Chondrocyte (in vitro differentiated cells): ENCODE measurements at places on chromosomes 1 and 21. TPM values are rescaled to one million over a fixed set of nuclear protein-coding genes. Genes with fewer than 3 reads are reported as not detected.

DNA sequence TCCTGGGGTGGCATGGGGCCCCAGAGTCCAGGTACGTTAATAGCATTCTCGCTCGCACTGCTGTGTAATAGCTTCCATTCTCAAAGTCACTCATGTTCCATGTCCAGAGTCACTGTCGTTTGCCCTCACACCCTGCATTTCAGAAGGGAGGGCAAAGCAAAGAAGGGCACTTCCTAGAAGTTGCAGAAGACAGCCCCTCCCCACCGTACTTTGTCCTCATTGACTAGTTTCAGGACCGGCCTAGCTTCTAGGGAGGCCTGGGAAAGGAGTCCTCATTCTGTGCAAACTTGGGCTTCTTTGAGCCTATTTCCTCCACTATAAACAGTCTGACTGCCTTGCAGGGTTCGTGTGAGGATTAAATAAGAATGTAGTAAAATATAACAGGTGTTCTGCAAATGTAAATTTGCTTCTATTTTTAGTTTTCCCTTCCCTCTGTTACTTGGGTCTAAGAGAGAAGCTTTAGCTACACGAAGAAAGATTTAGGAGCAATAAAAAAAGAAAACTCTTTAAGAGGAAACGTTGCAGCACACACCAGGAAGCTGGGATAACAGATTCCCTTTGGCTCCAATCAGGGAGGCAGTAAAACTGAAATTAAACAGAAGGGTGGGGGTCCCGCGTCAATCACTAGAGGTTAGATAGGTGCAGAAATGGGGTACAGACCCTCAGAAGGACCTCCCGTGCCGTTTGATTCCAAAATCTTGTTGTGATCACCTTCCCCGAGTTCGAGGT lies 40.1 kb downstream of the ACTL8 start:
- no peak for DNase-seq

- DNase-seq, result peak; percentile 90
Measured at GRCh38 chr1:111990878-111991718, 1.6 kb upstream of the KCND3 start.

DNA sequence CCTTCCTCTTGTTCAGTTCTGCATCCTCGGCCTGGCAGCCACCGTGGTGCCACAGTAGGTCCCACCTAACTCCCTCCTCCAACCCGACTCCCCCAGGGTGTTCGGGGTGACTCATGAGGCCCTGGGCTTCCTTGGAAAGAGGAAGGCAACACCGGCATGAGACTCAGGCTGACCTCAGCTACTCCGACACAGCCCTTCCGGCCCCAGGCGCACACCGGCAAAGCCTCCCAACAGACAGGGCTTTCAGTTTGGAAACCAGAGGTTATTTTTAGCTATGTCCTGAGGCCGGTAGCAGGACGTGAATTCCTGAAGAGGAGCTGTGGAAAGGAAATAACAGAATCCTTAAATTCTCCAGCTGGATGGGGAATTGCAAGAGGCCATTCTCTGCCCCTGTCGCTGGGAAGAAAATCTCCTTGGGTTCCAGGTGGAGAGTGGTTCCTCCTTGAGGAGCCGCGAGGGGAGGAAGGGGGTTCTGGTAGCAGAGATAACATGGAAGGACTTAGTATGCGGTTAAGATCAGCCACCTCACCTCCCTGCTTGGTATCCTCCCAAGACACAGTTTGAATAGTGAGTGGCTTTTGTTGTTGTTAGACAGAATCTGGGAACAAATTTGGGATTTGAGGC lies 24.4 kb downstream of the PLXNA2 start:
- DNase-seq, result no peak

- DNase-seq, result peak; percentile 79
Measured at GRCh38 chr1:55050283-55050682, 10.9 kb downstream of the PCSK9 start.

DNA sequence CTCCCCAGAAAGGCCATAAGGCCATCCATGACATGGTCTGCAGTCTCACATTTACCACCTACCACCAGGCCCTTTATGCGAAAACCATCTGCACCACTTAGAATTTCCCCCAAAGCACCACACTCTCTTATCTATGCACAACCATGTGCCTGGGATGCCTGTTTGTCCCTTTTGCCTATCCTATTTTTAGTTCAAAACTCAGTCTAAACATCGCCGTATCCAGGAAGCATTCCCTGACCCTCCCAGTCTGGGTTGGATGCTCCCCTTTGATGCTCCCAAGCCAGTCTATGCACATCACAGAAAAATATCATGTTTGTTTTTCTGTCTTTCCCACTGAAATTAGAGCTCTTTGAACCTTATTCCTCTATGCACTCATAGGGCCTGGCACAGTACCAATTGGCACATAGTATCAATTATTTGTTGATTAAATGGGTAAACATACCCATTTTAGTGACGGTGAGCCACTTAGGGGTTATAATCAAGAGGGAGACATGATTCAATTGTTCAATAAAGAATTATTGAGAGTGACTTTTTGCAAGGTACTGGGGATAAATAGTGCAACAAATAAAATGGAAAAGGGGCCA lies 6.7 kb downstream of the MPL start:
- DNase-seq, result no peak

GRCh38 chr1:150477733-150478132 lies 9.5 kb upstream of the TARS2 start:
- no peak for DNase-seq

DNA sequence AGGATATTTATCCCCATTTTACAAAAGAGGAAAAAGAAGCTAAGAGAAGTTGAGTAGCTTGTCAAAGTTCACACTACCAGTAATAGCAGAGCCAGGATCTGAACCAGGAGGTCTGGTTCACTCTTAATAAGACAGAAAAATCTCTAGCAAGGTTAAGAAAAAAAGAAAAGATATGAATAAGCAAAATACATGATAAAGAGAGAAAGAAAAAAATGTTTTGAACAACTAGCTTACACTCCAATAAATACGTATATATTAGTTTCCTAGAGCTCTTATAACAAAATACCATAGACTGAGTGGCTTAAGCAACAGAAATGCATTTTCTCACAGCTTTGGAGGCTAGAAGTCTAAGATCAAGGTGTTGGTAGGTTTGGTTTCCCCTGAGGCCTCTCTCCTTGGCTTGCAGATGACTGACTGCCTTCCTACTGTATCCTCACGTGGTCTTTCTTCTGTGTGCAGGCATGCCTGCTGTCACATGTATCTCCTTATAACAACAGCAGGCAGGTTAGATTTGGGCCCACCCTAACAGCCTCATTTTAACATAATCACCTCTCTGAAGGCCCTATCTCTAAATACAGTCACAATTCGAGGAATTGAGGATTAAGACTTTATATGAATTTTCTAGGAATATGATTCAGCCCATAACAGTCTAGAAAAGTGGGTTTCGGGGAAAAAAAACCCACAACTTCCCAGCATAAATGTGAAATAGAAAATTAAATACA lies 60.4 kb downstream of the LEPR start:
- DNase-seq, result no peak

GRCh38 chr1:162276493-162276892 lies 100.2 kb downstream of the SPATA46 start:
- DNase-seq, result no peak

GRCh38 chr1:40039245-40039756 lies 1.2 kb upstream of the CAP1 start:
- DNase-seq, result no peak

- DNase-seq, result no peak
Measured at GRCh38 chr1:44010935-44011471, 19.6 kb downstream of the CCDC24 start.

DNA sequence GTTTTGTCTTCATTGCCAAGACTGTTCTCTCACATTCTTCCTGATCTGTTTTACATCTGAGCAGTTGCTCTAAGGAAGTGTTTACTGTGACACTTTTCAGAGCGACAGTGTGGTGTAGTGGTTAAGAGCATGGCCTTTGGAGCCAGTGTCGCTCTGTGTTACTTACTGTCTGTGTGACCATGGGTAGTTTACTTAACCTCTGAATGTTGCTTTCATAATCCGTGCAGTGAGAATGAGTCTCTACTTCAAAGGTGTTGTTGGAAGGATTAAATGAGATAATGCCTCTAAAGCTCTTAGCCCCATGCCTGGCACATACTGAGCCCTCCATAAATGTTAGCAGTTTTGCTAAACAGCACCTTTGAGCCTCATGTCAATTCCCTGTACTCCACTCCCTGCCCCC lies 35.9 kb upstream of the ZFP69B start:
- no peak for DNase-seq

- DNase-seq, result no peak
Measured at GRCh38 chr21:29436143-29436542, 137.4 kb downstream of the BACH1 start.

DNA sequence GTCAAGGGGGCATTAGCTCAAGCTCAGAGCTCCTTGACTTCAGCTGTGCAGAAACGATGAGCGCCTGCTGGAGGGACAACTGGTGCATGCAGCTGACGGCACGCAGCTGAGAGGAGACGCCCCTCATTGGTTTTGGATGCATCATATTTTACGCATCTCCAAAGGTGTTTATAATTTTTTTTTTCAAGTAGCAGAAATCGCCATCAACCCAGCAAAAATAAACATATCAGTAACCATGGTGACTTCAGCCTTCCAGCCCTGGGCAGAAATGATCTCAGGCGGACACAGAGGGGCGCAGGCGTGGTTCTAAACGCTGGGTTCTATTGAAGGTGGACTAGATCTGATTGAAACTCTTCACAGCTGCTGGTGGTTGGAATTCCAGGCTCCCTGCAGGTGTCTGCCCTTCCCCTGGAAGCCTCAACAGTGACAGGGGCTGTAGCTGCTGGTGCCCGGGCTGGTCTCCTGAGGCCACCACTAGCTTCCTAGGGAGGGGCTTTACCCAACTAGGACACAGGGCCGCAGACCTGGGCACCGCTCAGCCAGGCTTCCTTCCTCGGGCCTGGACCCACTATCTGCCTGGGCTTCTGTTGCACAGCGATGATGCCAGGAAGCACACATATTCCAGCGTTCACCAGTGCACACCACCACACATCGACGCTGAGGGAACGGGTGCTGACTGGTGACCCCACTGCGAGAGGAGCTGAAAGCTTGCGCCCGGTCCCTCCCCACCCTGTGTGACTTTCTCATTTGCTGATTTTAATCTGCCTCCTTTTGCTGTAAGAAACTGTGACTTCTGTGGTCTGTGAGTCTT lies 63.7 kb upstream of the ABCG1 start:
- DNase-seq, result no peak

- DNase-seq, result no peak
Measured at GRCh38 chr1:64692911-64693310, 52.0 kb upstream of the RAVER2 start.

- no peak for DNase-seq
Measured at GRCh38 chr1:113786069-113786468, 26.2 kb downstream of the RSBN1 start.

- DNase-seq, result no peak
Measured at GRCh38 chr21:35232545-35233176, 183.6 kb upstream of the RUNX1 start.

DNA sequence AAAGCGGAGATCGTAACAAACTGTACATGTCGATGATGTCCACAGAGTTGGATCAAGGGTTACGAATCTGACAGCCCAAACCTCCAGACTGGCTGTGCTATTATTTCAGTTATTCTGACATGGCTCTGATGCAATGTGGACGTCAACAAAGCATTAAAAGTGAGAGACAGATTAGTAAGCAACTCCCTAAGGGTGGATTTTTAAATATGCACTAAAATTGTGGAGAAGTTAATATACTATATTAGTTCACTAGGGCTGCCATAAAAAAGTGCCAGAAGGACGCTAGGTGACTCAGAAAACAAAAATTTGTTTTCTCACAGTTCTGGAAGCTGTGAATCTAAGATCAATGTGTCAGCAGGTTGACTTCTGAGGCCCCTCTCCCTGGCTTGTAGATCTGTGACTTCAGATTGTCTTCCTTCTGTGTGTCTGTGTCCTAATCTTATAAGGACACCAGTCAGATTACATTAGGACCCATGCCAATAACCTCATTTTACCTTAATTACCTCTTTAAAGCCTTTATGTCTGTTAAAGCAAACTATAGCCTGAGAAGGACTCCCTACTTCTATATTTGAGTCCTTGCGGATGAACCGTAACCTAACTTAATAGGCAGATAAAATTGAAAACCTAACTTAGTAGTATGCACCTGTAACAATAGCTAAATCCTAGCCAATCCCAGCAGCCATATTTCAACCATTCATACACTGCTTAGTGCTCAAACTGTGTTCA lies 66.0 kb upstream of the BACH1 start:
- no peak for DNase-seq

DNA sequence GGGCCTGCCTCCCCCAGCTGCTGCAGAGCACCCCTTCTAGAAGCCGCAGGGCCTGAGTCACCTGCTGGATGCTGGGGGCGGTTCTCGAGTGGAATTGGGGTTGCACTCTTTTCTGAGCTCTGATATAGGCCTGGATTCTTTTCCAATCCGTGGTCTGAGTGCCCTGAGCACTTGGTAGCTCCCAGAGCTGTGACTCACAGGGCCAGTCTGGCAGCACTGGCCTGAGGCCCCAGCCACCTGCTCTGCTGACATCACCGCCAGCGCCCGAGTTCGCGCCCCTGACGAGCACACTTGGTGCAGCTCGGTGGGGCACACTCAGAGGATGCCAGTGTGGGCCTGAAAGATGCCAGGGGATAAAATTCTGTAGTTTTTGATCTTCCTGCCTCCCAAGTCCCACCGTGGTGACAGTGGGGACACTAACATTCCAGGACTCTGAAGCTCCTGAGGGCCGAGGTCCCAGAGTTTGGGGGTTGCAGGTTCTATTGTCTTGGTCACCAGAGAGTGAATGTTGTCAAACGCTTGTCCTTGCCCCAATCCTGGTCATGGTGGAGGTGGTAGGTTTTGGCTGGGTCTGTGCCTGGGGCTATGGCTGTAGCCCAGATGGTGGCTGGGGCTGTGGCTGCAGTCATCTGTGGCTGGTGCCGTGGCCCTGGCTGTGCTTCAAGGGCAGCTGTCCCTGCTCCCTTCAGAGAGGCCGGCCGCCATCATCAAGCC lies 74.6 kb downstream of the OBSCN start:
- no peak for DNase-seq

DNA sequence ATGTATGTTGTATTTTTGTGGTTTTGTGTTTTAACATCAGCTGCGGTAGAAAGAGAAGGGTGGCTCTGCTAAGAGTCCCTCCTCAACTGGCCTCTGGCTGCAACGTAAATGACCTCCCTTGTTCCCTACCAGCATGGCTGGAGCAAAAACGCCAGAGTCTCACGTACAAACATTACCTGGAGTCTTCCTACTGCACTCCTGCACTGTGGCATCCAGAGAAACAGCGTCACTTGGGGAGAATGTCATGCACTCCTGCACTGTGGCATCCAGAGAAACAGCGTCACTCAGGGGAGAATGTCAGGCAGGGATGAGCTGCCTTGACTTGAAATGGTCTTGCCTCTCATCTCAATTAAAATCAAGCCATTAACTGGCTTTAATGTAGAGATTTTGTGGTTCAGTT lies 314.2 kb downstream of the KIF26B start:
- DNase-seq, result no peak

Gene CYP4B1
- not detected in 3 replicates for total RNA-seq

Gene DDR2
- total RNA-seq, result 103 to 182 TPM (median 172 TPM) in 3 replicates

Gene MIXL1
- total RNA-seq, result 0.17 TPM in 1 of 3 replicates, not detected in the others

Gene CASZ1
- total RNA-seq, result 1.9 to 4.1 TPM (median 3.4 TPM) in 3 replicates

Gene LCE6A
- not detected in 3 replicates for total RNA-seq
